Stomach (tissue), 19 donors: ENCODE measurements at places on chromosomes 6 and 20.

- H3K27me3 ChIP-seq, result no peaks in the 10 kb centered on the region
- no peaks in the 10 kb centered on the region for H3K36me3 ChIP-seq
- H3K27ac ChIP-seq, result no peak overlapping the region
These were observed 12.1 kb upstream of the PAX1 start for GRCh38 chr20:21693322-21693721.

- no peaks in the 10 kb centered on the region for H3K4me1 ChIP-seq
- H3K27me3 ChIP-seq, result no peaks in the 10 kb centered on the region
- DNase-seq, result peak; percentile 31
- H3K27ac ChIP-seq, result peak overlapping the region; percentile 71
- no peaks in the 10 kb centered on the region for H3K36me3 ChIP-seq
These were observed 44.6 kb upstream of the SEC63 start for GRCh38 chr6:108002365-108003221.

- no peaks in the 10 kb centered on the region for H3K36me3 ChIP-seq
- peak overlapping the region; percentile 86 for H3K4me3 ChIP-seq
- DNase-seq, result peak; percentile 82
- no peaks in the 10 kb centered on the region for H3K27me3 ChIP-seq
- H3K4me1 ChIP-seq, result peaks cover 64% of the 10 kb centered on the region
These were observed 950 bp downstream of the PEDS1 start for GRCh38 chr20:50152394-50153152.

DNA sequence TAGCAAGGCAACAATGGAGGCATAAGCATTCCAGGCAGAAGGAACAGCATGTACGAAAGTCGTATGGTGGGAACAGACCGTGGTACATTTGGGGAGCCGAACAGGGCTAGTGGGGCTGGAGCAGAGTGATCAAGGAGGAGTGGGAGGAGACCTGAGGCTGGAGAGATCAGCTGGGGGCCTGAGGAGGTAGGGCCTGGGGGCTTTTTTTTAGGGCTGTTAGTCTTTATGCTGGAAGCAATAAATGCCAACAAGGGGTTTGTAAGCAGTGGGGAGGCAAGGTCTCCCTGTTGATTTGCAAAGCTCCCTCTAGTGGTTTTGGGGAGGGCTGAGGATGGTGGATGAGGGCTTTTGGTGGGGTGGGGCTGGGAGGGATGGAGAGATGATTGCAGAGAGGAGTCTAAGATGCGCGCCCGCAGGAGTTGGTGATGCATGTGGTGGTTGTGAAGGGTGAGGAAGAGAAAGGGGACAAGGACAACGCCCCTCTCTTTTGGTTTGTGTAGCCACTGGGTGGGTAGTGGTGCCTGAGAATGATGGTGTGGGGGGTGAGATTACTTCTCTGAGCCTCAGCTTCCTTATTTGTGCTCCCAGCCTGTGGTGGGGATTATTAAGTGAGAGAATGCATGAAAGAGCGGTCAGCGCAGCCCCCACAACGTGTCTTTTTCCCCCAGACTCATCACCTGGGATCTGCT is 74.1 kb upstream of the TOX2 start:
- no peak overlapping the region for H3K27ac ChIP-seq
- DNase-seq, result no peak
- no peak overlapping the region for H3K4me3 ChIP-seq
- no peaks in the 10 kb centered on the region for H3K4me1 ChIP-seq
- H3K27me3 ChIP-seq, result peaks cover 18% of the 10 kb centered on the region
- H3K36me3 ChIP-seq, result no peaks in the 10 kb centered on the region

DNA sequence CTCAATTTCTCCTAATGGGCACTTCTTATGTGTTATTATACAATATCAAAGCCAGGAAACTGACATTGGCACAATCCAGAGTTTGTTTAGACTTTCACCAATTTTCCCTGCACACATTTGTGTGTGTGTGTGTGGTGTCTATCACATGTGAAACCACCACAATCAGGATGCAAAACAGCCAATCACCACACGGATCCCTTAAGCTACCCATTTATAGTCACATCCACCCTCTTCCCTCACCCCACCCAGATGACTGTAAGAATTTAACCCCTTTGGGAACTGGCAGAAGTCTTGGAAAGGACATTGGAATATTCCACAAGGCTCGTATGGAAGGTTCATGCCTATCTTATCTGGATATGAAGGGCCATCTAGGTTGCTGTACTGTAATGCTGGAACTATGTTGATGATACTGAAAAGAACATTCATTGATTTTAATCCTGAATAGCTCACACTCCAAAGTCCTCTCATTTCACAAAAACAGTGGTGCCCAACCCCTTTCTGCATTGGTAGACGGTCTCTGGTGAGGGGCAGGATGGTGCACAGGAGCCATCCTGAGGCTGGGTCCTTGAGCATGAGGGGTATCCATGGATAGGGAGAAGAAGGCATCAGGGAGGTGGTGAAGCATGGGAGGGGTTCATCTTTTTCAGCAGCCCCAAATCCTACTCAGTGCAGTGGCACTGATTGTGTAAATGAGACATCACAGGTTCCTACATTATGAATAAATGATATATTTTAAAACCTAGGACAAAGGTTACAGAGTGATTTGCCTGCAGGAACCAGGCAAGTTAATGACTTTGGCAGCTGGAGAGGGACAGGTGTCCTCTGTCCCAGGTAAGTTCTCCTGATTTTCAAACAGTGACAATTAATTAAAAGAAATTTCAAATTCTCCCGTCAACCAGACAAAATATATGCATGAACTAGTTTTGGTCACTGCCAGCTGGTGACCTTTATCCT is 12.1 kb upstream of the CTCFL start:
- no peak overlapping the region for H3K4me3 ChIP-seq
- H3K27ac ChIP-seq, result no peak overlapping the region
- H3K4me1 ChIP-seq, result peaks cover 7% of the 10 kb centered on the region
- H3K36me3 ChIP-seq, result no peaks in the 10 kb centered on the region

DNA sequence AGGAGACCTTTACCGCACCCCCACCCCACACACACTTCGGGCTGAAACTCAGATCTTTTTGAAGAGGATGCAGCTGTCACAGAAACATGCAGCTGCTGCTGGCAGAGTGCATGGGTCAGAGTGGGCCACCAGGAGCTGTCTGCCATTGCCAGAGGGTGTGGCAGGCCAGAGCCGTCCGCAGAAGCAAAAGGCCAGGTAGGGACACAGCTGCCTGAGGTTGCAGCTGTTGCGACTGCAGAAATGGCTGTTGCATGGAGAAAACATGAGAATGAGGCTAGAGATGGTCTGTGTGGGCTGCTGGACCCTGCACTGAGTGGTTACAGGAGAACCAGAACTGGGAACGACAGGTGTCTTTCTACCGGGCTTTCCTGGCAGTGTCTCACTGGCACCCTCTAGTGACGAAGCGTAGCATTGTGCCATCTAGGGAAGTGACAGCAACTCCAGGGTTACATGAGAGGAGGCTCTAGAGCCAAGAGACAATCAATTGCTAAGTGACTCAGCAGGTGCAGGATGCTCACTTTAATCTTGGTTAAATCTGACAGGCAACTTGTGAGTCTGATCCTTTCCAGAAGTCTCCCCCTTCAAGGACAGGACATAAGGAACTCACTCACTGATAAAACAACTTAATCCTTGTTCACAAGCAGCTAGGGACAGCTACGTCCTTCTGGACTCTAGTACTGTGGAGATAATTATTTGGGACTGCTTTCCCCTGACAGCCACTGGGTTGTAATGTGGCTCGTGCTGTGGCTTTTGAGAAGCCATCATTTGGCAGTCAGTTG is 29.1 kb upstream of the SERPINB9 start:
- H3K27ac ChIP-seq, result no peak overlapping the region
- peak overlapping the region; percentile 22 for H3K4me3 ChIP-seq
- H3K4me1 ChIP-seq, result peaks cover 7% of the 10 kb centered on the region
- H3K27me3 ChIP-seq, result no peaks in the 10 kb centered on the region

GRCh38 chr6:42025845-42026243 is 24.5 kb upstream of the TAF8 start:
- H3K27me3 ChIP-seq, result no peaks in the 10 kb centered on the region
- H3K4me3 ChIP-seq, result no peak overlapping the region
- no peak for DNase-seq
- peaks cover 36% of the 10 kb centered on the region for H3K36me3 ChIP-seq

DNA sequence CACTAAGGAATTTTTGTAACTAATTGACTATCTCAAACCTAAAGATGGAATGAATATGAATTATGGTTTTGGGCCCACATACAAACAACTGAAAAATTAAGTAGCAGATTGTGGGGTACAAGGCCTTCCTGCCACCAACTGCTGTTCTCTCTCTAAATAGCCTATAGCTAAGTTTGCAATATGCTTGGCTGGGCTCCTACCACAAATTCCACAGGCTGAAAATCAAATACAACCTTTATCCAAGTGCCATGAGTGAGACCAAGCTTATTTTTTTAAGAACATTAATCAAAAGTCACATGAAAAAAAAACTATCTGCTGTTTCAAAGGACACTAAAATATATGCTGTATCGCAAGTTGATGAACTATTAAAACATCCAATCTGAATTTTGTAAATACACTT is 52.1 kb downstream of the TENT5A start:
- H3K4me3 ChIP-seq, result no peak overlapping the region
- DNase-seq, result no peak
- H3K36me3 ChIP-seq, result no peaks in the 10 kb centered on the region
- H3K4me1 ChIP-seq, result no peaks in the 10 kb centered on the region
- H3K27ac ChIP-seq, result no peak overlapping the region

GRCh38 chr6:89045576-89045975 is 35.0 kb upstream of the PNRC1 start:
- peaks cover 3% of the 10 kb centered on the region for H3K4me1 ChIP-seq
- peak overlapping the region; percentile 26 for H3K27ac ChIP-seq
- H3K27me3 ChIP-seq, result no peaks in the 10 kb centered on the region

GRCh38 chr6:130873746-130874145 is 46.5 kb downstream of the SMLR1 start:
- no peaks in the 10 kb centered on the region for H3K27me3 ChIP-seq
- no peaks in the 10 kb centered on the region for H3K36me3 ChIP-seq
- H3K4me3 ChIP-seq, result no peak overlapping the region
- no peak for DNase-seq

GRCh38 chr6:63352069-63352543 is 32.3 kb upstream of the LGSN start:
- peak; percentile 59 for DNase-seq
- H3K4me3 ChIP-seq, result no peak overlapping the region
- H3K36me3 ChIP-seq, result no peaks in the 10 kb centered on the region
- H3K27me3 ChIP-seq, result no peaks in the 10 kb centered on the region
- peaks cover 48% of the 10 kb centered on the region for H3K4me1 ChIP-seq

DNA sequence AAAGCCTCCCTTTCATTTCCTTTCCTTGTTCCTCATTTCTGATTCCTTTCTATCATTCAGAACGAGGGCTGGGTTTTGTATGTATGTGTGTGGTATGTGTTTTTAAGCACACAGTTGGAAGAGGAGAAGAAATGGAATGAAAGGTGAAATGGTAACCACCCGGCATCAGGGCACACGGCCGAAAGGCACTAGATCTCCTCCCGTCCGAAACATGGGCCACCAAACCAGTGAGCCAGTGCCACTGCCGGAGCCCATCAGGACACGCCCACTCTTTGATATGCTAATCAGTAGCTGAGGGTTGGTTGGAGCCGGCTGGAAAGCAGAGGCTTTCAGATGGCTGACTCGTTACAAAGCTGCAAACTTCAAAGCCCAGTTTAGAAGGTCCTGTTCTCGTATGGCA is 228.6 kb upstream of the JARID2 start:
- no peaks in the 10 kb centered on the region for H3K27me3 ChIP-seq
- no peaks in the 10 kb centered on the region for H3K36me3 ChIP-seq
- H3K27ac ChIP-seq, result no peak overlapping the region
- DNase-seq, result peak; percentile 55
- H3K4me1 ChIP-seq, result peaks cover 13% of the 10 kb centered on the region
- H3K4me3 ChIP-seq, result no peak overlapping the region

GRCh38 chr6:39684790-39685488 is 40.3 kb downstream of the KIF6 start:
- no peaks in the 10 kb centered on the region for H3K27me3 ChIP-seq
- H3K36me3 ChIP-seq, result no peaks in the 10 kb centered on the region
- H3K4me1 ChIP-seq, result no peaks in the 10 kb centered on the region
- no peak overlapping the region for H3K4me3 ChIP-seq
- DNase-seq, result peak; percentile 33

DNA sequence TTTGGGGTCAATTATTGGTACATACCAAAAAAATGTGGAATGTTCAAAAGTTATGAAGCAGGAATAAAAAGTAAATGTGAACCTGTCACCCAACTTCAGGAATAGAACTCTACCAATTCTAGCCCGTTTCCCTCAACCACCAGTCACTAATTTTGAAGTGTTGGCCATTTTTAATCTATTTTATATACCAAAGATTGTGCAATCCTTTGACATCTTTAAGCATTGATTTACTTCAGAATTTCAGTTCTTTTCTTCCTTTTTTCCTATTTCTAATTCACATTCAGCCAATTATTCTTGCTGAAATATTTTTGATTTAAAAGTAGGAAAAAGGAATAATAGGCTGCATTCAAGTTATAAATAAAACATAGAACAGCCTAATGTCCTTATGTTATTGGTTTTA is 46.9 kb upstream of the SMIM28 start:
- no peaks in the 10 kb centered on the region for H3K4me1 ChIP-seq
- H3K36me3 ChIP-seq, result no peaks in the 10 kb centered on the region
- no peak overlapping the region for H3K27ac ChIP-seq
- no peak for DNase-seq
- H3K27me3 ChIP-seq, result no peaks in the 10 kb centered on the region

- H3K27me3 ChIP-seq, result peaks cover 37% of the 10 kb centered on the region
- H3K4me3 ChIP-seq, result peak overlapping the region; percentile 54
- peak; percentile 49 for DNase-seq
- H3K27ac ChIP-seq, result no peak overlapping the region
These were observed 689 bp upstream of the KCNB1 start for GRCh38 chr20:49483018-49483695.

DNA sequence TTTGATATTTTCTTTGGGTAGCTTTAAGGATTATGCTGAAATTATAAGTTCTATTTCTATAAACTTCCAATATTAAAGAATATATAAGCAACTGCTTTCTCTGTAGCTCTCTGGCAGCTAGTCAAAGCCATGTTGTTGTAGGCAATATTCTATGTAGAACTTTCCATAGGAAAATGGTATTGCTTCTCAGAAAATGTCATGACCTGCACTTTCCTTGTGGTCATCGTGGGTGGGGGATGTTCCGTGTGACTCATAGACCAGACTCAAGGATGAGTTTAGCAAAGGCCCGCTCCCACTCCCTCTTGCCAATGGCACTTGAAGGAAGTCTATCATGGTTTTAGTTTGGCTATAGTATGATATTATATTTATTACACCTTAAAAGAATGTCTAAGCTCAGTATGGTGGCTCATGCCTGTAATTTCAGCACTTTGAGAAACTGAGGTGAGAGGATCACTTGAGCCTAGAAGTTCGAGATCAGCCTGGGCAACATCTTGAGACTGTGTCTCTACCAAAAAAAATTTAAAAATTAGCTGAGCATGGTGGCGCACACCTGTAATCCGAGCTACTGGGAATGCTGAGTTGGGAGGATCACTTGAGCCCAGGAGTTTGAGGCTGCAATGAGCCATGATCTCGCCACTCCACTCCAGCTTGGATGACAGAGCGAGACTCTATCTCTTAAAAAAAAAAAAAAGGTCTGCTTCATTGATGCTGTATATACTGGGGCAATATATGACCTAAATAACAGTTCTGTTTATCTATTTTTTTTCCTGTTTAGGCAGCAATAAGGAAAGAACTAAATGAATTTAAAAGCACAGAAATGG is 36.6 kb upstream of the LTV1 start:
- no peaks in the 10 kb centered on the region for H3K27me3 ChIP-seq
- no peak overlapping the region for H3K4me3 ChIP-seq
- DNase-seq, result no peak

GRCh38 chr6:56938649-56939191 is 16.2 kb upstream of the BEND6 start:
- H3K4me3 ChIP-seq, result no peak overlapping the region
- H3K36me3 ChIP-seq, result no peaks in the 10 kb centered on the region
- no peaks in the 10 kb centered on the region for H3K4me1 ChIP-seq
- no peak overlapping the region for H3K27ac ChIP-seq
- H3K27me3 ChIP-seq, result no peaks in the 10 kb centered on the region
